ENCODE measurements at places on chromosomes 6 and 20.
A peak's percentile ranks its signal among the peaks of the same experiment; 100 is the strongest.

GRCh38 chr6:47413752-47414422 is 63.7 kb upstream of the CD2AP start:
- DNase-seq: peak; percentile 61

GRCh38 chr6:17519120-17519519 is 81.0 kb upstream of the FAM8A1 start:
- DNase-seq: no peak

- peak; percentile 2 for DNase-seq
Measured at GRCh38 chr6:155497273-155497672, 41.6 kb upstream of the NOX3 start.

DNA sequence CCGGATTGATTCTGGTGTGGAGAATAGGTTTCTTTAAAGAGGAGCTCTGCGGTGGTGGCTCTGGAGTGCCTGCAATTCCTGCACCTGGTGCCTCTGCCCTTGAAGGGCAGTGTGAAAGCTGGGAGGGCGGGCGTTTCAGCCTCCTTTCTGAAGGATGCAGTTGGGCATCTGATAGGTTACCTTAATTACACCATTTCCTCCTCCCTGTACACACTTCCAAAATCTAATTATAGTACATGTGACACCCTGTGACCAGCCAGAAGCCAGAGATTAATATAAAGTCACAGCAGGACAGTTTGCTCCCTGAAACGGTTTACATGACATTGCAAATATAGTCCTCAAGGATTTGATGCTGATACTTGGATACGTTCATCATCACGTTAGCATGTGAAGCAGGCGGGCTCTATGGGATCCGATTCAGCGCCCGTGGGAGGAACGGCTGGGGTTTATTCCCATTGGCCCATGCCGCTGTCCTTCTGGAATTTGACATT is 548.2 kb downstream of the QKI start:
- no peak for DNase-seq

DNA sequence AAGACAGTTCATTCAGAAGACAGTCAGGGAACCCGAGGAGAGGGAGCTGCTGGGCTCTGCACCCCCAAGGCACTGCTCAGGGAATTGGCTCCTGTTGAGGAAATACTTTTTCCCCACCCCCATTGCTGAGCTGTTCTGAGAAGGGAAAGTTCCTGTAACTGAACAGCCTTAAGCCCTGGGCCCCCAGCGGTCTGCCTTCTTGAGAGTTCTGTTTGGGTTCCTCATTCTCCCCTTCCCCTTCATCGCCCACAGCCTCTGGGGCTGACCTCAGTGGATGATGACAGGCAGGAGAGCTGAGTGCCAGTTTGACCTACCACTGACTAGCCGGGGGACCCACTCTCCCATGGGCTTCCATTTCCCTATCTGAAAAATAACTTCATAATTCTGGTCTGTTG is 10.7 kb downstream of the HCK start:
- DNase-seq: peak; percentile 36

DNA sequence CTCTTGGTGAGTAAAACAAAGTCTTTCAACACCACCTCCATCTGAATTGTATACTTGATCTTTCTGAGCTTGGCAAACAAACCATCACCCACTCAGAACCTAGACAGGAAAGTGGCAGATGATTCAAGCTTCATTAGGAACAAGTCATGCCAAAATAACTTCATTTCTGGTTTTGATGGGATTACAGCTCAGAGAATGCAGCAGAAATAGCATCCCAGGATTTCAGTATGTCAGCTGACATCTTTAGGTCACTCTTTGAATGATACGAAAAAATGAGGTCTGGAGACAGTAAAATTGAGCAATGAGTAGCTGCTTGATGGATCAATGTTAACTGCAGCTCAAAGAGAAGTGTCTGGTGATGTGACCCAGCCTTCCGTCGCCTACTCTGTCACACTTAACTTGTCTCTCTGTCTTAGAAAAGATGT is 92.4 kb downstream of the GJA10 start:
- DNase-seq: no peak

- DNase-seq: no peak
Measured at GRCh38 chr6:96286503-96286902, 235.1 kb upstream of the UFL1 start.

GRCh38 chr6:170388113-170388512 is 81.6 kb downstream of the FAM120B start:
- DNase-seq: no peak

DNA sequence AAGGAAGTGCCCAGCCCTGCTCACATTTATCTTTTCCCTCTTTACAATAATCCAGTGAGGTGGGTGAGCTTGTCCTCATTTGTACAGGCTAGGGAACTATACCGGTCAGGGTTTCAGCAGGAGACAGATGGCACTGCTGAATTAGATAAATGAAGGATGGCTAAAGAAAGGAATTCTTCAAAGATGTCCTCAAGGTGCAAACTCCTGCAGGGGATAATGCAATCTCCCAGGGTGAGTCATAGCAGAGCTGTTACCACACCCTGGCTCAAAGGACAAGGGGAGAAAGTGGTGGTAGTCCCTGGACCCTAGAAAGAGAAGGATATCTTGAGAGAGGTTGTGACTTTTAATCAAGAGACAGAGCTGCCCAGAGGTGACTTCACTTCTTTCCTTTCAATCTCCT is 66.7 kb downstream of the RFPL4B start:
- no peak for DNase-seq

DNA sequence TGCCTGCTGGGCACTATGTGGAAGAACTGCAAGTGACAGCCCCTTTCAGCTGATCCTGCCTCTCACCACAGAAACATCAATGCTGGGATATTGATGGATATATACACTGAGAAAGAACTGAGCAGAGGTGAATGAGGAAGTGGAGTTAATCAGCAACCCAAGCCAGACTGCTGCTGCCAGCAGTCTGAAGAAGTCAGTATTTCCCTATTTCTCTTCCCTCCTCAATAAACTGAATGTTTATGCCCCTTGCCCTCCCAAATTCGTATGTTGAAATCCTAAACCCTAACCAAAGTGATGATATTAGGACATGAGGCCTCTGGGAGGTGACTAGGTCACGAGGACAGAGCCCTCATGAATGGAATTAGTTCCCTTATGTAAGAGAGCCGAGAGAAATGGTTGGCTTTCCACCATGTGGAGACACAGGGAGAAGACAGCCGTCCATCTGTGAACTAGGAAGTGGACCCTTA is 76.3 kb downstream of the CDK19 start:
- no peak for DNase-seq

- peak; percentile 64 for DNase-seq
Measured at GRCh38 chr6:111823831-111824607, 49.2 kb downstream of the FYN start.

GRCh38 chr6:3090013-3090412 is 21.7 kb downstream of the RIPK1 start:
- DNase-seq: no peak

DNA sequence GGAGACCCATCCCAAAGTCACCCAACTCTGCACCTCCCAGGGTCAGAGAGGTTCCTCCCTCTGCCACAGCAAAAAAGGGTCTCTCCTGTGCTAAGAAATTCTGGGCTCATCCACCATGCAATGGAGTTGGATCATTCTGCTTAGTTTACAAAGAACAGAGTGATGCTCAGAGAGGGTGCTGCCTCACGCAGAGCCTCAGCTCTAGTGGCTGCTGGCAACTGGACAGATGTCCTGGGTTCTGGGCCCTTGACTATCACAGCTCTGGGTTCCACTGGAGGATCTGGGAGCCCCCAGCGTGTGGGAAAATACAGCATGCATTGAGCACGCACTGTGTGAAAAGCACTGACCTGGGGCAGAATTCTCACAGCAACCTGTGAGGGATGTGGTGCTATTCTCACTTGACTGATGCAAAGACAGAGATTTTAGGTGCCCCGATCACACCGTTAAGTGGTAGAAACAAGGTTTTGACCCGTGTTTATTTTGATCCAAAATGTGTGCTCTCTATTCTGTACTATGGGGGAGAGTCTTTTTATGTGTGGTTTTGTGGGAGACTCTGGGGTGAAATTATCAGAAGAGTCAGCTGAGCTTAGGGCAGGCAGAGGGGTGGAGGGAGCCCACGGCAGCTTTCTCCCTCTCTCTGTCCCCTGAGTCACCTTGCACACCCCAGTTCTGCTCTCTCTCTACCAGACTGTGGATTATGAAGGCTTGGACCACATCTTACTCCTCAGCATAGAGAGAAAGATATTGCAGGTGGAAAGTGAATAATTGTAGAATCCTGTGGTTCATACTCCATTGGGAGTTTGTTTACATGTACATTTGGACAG is 19.9 kb downstream of the TREML4 start:
- no peak for DNase-seq

DNA sequence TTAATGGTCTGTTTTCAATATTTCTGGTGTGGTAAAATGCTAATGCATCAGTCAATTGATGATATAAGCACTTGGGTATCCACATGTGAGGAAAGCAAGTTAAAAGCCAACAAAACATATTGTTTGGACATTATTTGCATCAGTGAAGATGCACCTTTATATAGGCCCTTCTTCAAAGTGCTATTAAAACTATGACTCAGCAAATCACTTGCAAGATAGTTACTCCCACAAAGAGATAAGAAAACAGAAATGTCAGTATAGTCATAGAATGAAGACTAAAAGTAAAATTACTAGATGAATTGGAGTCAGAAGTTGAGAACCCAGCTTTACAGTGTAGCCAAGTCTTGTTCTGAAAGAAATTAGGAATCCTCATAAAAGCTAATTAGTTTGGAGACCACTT is 14.6 kb upstream of the GRM1 start:
- DNase-seq: no peak

DNA sequence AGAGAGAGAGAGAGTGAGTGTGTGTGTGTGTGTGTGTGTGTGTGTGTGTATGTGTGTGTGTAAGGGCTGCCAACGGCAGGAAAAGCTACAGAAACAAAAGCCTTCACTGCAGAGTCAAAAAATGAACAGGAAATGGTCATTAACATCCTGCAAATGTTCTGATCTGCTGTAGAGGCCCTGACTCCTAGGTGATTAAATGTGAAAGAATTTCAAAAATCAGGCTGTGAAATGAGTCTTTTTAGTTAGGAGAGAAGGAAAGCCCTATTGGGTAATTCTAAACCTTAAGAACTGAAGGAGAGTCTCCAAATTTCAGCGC is 166.5 kb upstream of the MYLIP start:
- peak; percentile 85 for DNase-seq

GRCh38 chr20:29408034-29408695 is 1849.3 kb upstream of the DEFB115 start:
- DNase-seq: no peak

DNA sequence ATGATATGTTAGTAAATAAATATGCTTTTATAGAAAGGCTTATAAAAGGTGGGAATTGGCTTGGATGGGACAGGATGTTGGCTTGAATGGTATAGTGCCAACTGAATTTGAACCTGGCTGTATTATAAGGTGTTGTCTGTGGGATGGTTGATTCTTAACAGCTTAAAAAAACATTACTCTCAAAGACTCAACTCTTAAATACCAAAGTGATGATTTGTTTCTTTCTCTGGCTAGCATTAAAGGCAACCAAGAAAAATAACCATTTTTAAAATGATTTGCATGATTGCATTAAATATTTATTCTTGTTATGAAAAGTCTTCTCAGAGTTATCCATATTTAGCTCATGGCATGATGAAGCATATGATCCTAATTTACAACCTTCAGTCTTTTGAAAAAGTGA is 216.2 kb downstream of the RIMS1 start:
- no peak for DNase-seq

DNA sequence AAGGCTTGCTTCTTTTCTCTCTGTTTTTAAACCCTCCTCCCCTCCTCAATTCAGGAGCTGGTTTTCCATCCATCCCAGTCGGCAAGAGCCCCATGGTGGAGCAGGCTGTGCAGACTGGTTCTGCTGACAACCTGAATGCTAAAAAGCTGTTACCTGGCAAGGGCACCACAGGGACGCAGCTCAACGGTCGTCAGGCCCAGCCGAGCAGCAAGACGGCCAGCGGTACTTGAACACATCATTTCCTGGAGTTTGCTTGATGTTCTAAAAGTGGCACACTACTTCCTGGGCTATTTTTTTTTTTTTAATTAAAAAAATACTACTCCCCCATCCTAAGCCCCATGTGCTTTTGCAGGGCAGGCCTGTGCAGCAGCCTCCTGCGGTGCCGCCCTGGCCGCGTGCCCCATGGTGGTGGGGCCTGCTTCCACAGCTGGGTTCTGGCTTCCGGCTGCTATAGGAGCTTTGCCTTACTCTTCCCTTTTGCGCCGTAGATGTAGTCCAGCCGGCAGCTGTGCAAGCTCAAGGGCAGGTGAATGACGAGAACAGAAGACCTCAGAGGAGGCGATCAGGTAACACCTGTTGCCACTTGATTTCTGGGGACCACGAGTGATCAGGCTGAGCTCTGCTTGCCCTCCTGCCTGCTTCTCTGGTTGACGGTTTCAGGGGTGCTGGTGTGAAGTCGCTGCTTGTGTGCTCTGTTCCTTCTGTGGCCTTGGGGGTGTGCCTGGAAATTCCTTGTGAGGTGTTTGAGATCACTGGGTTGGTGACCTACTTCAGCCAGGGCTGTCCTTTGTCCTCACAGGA is 7.7 kb downstream of the LSM14B start:
- DNase-seq: no peak

- DNase-seq: no peak
Measured at GRCh38 chr6:13854716-13855250, 40.4 kb upstream of the MCUR1 start.

GRCh38 chr6:157281570-157281969 is 41.7 kb downstream of the TMEM242 start:
- DNase-seq: no peak

DNA sequence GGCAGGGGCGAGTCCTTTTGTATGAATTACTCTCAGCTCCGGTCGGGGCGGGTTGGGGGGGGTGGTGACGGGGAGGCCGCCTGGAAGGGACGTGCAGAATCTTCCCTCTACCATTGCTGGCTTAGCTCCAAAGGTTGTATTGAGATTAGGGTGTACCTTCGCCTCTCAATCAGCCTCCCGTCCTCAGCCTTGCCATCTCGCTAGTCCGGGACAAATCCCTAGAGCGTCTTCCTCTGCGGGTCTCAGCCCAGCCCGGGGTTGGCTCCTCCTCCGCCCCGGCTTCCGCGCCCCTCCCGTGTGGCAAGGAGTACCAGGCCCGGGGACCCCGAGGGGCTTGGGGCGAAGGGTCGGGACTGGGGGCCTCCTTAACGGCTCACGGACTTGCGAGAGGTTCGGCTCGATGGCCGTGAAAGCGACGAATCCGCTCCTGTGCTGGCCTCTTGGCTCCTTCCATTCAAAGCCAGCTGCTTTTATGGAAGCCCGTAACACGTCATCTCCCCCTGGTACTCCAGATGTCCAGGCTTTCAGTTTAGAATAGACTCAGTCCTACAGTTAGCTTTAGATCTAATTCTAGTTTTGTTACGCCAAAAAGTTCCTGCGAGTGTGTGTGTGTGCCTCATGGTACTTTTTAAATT is 636 bp upstream of the EEF1A1 start:
- no peak for DNase-seq

GRCh38 chr6:163248051-163248450 is 166.5 kb upstream of the QKI start:
- DNase-seq: no peak

- no peak for DNase-seq
Measured at GRCh38 chr20:49338061-49338460, 60.2 kb upstream of the ZNFX1 start.

DNA sequence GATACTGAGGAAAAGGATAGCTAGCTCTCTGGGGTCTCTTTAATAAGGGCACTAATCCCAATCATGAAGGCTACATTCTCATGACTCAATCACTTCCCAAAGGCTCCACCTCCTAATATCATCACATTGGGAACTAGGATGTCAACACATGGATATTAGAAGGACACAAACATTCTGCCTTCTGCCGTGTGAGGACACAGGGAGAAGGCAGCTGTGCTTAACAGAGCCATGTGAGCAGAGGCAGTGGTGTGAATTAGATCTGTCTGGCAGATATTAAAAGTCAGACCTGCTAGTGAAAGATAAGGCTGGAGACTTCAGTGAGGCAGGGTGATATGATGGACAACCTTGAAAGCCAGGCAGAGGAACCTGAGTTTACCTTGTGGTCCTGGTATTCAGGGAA is 341.9 kb downstream of the ARHGAP18 start:
- no peak for DNase-seq
